ENCODE measurements at places on chromosomes 2 and 18.

GRCh38 chr18:34803877-34804400 lies 93.8 kb downstream of the DTNA start:
- DNase-seq: no peak

- no peak for DNase-seq
Measured at GRCh38 chr2:79702905-79703304, 190.1 kb downstream of the CTNNA2 start.

- DNase-seq: no peak
Measured at GRCh38 chr2:63675026-63675425, 86.3 kb downstream of the MDH1 start.

DNA sequence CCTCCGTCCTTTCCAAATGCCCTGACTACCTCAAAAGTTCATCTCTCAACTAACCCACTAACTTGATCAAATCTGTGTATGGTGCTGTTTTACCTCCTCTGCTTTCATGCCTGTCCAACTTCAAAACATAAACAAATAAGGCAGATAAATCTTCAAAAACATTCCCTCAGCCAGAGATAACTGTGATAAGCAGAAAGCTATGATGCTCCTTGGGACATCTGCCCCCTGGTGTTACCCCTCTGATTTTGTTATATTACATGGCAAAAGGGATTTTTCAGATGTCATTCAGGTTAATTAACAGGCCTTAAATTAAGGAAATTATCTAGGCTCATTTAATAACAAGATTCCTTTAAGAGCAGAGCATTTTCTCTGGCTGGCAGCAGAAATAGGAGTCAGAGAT lies 810.8 kb upstream of the CHAC2 start:
- no peak for DNase-seq

DNA sequence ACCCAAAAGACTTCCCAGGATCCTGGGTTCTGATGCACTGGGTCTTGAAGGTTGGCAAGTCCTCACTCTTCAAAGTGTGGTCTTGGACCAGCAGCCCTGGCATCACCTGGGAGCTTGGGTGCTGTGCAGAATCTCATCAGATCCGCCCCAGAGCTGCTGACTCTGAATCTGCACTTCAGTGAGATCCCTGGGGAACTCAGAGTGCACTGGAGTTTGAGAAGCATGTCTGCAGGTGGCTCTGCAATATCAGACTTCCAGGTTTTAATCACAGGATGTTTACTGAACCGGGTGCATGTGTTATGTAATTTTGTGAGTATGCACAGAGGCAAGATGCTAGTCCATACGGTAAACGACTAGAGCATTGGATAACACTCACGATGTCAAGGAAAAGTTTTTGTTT lies 58.0 kb upstream of the BOD1L2 start:
- DNase-seq: peak; percentile 87
